ENCODE measurements at places on chromosomes 2 and 18. TPM values are rescaled to one million over a fixed set of nuclear protein-coding genes. Genes with fewer than 3 reads are reported as not detected.

CERS6 gene
- total RNA-seq = 16.5 TPM

EMILIN1 gene
- total RNA-seq = 251 TPM

VPS54 gene
- total RNA-seq = 29.7 TPM

AGXT gene
- total RNA-seq = not detected

CCL20 gene
- not detected for total RNA-seq

VWC2L gene
- total RNA-seq = not detected

ALK gene
- total RNA-seq = under 0.01 TPM

NIF3L1 gene
- 21.0 TPM for total RNA-seq

KRTCAP3 gene
- not detected for total RNA-seq

L3MBTL4 gene
- total RNA-seq = 1.3 TPM

HOXD12 gene
- total RNA-seq = not detected

CCT4 gene
- 187 TPM for total RNA-seq

CYP27C1 gene
- total RNA-seq = not detected

COLEC11 gene
- total RNA-seq = 0.83 TPM

SLC8A1 gene
- 109 TPM for total RNA-seq

CEP192 gene
- 32.7 TPM for total RNA-seq

Data from fibroblast of lung (primary cell).